ENCODE measurements at places on chromosomes 6 and 20. TPM values are rescaled to one million over a fixed set of nuclear protein-coding genes. Genes with fewer than 3 reads are reported as not detected.

The LEMD2 gene
- 79.2 TPM for total RNA-seq

DNA sequence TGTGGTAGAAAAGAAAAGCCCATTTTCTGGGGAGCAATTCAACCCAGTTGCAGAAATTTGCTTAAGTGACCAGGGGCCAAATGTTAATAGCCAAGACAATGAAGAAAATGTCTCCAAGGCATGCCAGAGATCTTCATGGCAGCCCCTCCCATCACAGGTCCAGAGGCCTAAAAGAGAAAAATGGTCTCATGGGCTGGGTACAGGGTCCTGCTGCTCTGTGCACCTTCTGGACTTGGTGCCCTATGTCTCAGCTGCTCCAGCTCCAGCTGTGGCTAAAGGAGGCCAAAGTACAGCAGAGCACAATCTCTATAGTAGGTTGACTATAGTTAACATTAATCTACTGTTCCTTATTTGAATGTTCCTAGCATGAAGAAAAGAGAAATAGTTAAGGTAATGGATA lies 44.7 kb downstream of the FRK start:
- DNase-seq: no peak

GRCh38 chr6:92024110-92024509 lies 1395.2 kb downstream of the EPHA7 start:
- DNase-seq: no peak

DNA sequence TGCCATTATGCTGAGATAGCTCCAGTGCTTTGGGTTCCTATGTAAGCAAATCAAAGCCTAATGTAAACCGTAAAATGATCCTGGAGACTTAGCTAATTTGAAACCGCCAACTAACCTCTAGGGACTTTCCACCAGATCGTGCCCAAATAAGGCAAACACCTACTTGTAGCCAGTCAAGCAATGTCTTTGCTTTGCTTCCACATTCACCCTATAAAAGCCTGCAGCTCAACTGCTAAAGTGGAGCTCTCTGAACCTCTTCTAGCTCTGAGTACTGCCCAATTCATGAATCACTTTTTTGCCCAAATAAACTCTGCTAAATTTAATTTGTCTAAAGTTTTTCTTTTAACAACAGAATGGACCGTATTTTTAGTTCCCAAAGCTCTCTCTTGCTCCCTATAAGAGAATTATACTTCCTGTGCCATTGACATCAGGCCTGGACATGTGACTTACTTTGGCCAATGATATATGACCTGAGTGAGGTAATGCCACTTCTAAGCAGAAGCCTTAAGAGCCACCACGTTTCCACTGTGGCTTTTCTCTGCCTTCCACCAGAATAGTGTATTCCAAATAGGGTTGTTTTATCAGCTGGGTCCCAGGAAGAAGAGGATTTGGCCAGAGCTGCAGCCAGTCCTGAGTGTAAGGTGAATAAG lies 34.8 kb upstream of the PSMF1 start:
- DNase-seq: no peak

DNA sequence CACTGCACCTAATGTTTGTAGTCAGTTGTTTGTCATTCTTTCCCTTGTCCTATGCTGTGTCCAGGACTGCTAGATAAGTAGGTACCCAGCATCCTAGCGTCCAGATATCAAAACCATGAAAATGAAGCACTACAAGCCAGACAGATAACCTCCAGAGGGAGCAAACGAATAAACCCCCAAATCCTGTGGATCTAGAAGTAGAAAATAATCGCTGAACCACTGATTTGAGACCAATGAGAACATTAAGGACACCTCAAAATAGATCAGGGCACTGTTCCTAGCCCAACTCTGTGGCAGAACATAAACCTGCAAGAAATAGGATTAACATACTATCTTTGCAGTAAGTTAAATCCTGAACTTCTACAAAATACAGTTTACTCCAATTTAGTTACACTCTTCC lies 1.1 kb upstream of the KLHL32 start:
- DNase-seq: no peak

The MAS1 gene
- total RNA-seq: not detected

DNA sequence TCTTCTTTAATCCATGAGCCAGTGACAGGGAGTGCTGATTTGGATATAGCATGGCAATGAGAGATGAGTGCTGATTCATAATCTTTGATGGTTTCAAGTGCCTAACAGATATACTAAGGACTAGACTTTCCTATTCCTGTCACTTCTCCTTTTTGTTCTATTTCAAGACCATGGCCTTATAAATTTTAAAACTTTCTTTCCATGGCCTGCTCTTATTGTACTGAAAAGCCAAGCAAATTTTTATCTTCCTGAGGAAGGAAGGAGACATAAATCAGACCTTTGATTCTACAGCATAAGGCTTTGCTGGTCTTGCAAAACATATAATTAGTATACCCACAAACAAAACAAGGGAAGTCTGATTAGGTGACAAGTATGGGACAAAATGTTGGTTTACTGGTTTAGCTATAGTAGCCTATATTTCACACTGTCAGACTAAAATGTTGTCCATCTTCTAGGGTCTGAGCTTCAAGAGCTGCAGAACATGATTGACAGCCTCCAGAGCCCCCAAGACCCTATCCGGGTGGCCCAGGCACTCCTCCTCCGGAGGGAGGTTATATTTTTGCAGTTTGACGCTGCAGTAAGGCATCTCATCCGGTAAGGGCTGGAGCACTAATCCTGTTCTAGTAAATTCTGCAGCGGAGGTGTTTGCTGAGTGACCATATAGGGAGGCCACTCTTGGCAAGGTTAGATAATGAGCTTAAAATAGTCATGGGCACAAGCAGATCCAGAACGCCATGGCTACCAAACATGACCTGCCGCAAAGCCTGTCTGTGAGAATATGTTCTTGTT lies 82.3 kb downstream of the CD164 start:
- DNase-seq: no peak

DNA sequence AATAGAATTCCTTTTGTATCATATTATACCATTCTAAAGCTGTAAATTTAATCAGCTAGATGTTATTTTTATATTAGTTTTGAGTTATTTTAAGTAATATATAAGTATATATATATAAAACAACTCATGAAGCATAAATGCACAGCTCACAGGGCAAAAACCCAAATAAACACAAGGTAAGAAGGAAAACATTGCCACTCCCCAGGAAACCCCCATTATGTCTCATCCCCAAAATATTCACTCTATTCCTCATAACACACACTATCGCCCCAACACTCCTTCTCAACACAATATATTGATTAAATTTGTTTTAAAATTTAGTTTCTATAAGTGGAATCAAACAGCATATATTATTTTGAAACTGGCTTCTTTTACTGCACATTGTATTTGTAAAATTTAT lies 98.6 kb upstream of the FAM83B start:
- DNase-seq: no peak

DNA sequence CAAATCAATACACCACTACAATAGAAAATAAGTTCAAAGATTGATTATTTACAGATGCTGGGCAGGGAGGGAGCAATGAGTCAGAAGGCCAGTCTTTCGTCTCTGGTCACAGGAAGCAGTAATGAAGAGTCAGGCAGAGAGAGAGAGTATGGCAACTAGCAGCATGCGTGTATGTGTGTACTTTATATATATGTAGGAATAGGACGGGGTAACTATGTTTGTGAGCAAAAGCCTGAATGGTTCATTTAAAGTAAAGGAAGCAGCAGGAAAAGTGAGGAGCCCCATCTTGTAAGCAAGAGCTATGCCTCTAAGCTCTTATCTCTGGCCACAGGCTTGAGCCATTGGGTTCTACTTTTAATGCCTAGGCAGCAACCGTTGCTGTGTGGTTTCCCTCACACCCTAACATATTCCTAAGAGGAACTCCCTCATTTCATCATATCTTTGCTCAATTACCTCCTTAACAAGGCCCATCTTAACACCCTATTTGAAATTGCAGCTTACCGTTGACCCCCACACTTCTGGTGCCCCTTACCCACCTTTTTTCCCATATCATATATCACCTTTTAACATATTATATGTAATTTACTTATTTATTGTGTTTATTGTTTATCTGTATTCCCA lies 66.6 kb downstream of the AFG1L start:
- no peak for DNase-seq

DNA sequence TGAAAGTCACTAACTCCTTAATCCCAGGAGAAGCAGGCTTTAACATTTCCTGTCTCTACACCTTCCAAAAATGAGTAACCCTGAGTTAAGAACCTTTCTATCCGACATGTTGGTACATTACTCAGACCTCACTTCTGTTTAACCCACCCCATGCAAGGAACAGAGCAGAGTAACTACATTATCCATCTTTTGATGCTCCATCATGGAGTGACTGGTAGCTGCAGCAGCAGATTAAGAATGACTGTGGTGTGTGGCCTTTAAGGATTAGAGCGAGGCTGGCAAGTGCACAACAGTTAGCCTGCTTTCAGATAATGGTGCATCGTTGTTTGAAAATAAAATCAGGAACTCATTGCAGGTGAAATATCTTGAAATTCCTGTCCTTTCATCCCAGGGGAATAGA lies 2.0 kb downstream of the TRAF3IP2 start:
- DNase-seq: no peak

- DNase-seq: no peak
Observed at GRCh38 chr6:107968081-107968480, 10.1 kb upstream of the SEC63 start.

The SMPD2 gene
- 19.9 TPM for total RNA-seq

The RFX6 gene
- total RNA-seq: not detected

The MROH8 gene
- total RNA-seq: 1.1 TPM

DNA sequence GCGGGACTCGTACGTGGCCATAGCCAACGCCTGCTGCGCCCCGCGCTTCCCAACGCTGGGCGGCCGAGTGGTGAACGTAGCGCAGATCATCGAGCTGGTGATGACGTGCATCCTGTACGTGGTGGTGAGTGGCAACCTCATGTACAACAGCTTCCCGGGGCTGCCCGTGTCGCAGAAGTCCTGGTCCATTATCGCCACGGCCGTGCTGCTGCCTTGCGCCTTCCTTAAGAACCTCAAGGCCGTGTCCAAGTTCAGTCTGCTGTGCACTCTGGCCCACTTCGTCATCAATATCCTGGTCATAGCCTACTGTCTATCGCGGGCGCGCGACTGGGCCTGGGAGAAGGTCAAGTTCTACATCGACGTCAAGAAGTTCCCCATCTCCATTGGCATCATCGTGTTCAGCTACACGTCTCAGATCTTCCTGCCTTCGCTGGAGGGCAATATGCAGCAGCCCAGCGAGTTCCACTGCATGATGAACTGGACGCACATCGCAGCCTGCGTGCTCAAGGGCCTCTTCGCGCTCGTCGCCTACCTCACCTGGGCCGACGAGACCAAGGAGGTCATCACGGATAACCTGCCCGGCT lies 3.4 kb downstream of the SLC32A1 start:
- no peak for DNase-seq

The LMBRD1 gene
- 18.1 TPM for total RNA-seq

The CLIC1 gene
- total RNA-seq: 511 TPM

DNA sequence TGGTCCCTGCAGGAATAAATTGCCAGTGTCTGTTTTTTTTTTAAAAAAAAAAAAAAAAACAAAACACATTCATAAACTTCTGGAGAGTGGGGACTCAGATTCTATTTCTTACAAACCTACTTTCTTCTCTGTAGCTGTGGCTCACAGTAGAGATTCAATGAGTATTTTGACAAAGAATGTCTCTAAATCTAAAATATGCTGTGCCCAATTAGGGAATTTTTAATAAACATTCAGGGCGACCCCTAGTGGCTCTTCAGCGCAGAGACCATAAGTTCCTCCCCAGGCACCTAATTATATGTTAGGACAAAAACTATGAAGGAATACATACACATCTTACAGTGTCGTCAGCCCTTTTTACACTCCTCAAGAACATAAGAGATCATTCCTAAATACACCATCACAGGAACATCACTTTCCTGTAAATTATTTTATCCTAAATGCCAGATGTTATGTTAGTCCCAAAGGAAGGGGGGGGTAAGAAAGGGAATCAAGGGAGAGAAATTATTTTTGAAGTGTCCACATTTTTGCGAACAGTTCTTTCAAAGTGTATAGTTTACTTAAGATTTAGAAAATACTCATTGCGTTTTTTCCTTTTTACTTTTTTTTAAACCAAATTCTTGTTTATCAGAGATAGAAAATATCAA lies 21.8 kb upstream of the NAA20 start:
- peak; percentile 70 for DNase-seq

- DNase-seq: no peak
Observed at GRCh38 chr20:10745790-10746189, 72.0 kb upstream of the JAG1 start.

DNA sequence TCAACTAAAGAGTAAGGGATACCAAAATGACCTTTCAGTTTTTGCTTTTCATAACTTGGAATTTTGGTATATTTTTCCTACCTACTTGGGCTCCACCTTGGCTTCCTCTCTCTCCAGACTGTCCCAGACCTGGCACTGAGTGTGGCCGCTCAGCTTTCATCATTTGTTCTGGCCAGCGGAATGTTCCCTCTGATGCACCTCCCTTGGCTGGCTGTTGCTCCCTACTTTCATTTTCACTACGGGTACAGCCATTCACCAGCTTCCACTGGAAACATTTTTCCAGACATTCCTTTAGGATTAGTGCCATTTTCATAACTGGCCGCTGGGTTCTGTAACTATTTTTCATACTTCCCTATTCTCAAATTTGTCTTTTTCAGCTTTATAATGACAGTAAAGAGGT lies 487.4 kb downstream of the TENT5A start:
- peak; percentile 62 for DNase-seq

DNA sequence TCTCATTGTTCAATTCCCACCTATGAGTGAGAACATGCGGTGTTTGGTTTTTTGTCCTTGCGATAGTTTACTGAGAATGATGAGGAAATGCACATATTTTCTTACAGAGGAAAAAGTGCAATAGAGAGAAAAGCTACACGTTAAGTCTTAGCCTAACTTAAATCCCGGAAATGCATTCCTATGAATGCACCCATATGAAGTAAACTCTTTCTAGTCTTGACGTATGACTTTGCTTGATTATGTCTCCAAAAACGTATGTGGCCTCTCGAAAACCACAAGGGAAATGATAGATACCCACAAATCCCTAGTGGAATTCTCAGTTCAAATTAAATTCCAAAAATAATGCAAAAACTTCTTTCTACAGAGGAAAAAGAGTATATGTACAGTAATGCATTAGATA lies 90.7 kb upstream of the SASH1 start:
- DNase-seq: no peak

GRCh38 chr20:14566505-14566904 lies 229.1 kb upstream of the FLRT3 start:
- no peak for DNase-seq

GRCh38 chr6:92820601-92821000 lies 598.8 kb downstream of the EPHA7 start:
- DNase-seq: no peak

The FILIP1 gene
- total RNA-seq: 0.32 TPM
